ENCODE measurements at places on chromosomes 11 and 22. TPM values are rescaled to one million over a fixed set of nuclear protein-coding genes. Genes with fewer than 3 reads are reported as not detected.
A peak's percentile ranks its signal among the peaks of the same experiment; 100 is the strongest.

DNA sequence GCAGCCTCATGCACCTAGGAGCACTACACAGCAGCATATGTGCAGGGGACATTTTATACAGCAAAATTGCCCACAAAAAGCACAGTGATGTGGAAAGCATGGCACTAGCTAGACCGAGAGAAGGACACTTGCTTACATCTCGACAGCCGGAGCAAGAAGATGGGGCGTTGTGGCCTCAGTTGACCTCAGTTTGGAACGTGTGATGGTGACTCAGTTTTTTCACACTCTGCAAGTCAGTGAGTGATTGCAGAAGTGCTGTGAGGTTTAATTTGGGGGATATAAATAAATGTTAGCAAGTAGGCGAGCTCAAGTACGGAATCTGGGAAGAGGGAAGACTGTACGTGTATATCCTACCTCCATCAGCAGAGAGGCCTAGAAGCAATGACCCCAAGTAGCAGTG lies 23.3 kb downstream of the LRP5 start:
- no peaks in the 10 kb centered on the region for H3K27me3 ChIP-seq
- no peak overlapping the region for H3K27ac ChIP-seq
- no peak for DNase-seq

GRCh38 chr11:20931029-20931428 lies 261.6 kb downstream of the NELL1 start:
- H3K4me3 ChIP-seq = no peak overlapping the region
- H3K27ac ChIP-seq = no peak overlapping the region
- DNase-seq = no peak
- H3K27me3 ChIP-seq = no peaks in the 10 kb centered on the region
- H3K4me1 ChIP-seq = no peaks in the 10 kb centered on the region

Gene TRIM34
- total RNA-seq = 6.6 TPM

DNA sequence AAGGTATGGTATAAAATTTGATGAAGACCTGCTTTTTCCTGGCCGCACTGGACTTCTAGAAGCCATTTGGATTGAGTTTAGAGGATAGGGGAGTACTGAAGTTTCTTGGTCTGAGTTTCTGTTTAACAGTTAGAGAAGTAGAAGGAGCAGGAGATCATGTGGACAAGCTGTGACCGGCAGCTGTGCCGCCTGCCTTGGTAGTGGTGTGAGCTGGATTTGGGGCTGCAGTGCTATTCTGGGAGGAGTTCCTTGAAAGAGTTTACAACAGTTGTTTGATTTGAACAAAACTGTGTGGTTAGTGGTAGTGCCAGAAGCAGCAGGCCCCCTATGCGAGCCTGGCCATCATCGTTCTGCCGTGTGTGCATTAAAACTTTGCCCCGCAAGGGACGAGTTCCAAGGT lies 105.2 kb downstream of the PDHX start:
- DNase-seq = no peak
- H3K4me1 ChIP-seq = no peaks in the 10 kb centered on the region
- H3K27ac ChIP-seq = no peak overlapping the region
- H3K27me3 ChIP-seq = no peaks in the 10 kb centered on the region

Gene RTN4RL2
- total RNA-seq = 0.59 TPM

DNA sequence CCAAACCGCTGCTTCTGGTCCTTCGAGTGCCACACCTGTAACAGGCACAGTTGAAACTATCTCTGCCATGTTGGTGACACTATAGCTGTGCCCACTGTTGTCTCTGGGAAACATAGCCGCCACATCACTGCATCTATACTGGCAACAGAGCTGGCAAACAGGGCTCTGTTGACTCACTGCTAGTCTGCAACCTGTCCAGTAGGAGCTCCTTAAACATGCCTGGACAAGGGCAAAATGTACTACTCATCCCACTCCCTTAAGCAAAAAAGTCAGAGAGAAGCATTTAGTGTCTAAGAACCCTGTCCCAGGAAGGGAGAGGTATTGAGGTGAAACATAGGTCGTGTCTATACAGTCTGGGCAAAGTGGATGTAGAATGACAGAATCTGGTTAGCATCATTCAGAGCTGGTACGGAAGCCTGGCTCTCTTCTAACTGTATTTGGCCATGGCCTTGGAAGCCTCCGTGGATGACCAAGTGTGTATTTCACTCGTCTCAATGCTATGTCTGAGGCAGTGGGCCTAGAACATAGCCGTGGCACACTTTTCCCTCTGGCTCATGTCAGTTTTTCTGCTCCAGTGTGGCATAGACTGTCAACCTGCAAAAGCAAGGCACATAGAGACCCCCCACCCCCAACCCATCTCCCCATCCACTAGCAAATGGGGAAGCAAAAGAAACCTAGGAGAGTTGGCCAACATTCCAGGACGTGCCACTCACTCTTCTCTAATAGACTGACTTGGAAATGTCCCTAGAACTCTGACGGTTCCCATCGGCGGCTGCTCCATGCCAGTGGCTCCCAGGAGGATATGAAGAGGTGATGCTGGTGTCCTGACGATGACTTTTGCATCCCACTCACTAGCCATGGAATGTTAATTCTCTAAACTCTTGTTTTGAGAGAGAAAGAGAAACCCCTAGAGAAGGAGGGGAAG lies 21.4 kb upstream of the PISD start:
- H3K4me1 ChIP-seq = peaks cover 5% of the 10 kb centered on the region
- H3K4me3 ChIP-seq = no peak overlapping the region
- no peak overlapping the region for H3K27ac ChIP-seq
- peaks cover 44% of the 10 kb centered on the region for H3K36me3 ChIP-seq
- no peak for DNase-seq

Gene SSH3
- total RNA-seq = 7.1 TPM

Gene TREH
- total RNA-seq = not detected

DNA sequence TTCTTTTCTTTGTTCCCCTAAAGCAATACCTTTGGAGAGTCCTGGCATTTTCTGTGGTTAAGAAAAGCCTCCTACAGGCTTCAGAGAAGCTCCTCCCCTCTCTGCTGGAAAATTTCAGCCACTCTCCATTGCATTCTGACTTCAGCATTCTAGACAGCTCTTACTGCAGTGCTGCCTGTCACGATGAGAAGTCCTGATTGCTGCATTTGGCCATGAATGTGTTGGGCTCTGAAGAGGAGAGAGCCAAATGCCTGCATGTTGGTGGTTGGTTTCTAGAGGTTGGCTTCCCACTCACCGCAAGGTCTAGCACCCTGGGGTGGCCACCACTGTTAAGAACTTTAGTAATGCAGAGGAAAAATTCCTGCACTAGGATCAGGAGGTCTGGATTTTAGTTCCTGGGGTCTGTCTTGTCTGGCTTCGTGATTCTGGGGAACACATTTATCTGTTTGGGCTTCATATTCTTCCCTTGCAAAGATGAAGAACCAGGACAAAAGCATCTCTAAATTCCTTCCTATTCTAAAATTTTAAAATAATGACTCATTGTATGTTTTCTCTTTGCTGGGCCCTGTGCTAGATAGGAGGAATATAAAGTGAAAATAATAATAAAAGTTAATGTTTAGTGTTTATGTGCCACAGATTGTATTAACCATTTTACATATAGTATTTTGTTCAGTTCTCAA lies 38.1 kb downstream of the COA4 start:
- H3K27ac ChIP-seq = no peak overlapping the region
- H3K36me3 ChIP-seq = peaks cover 17% of the 10 kb centered on the region
- peak; percentile 10 for DNase-seq
- H3K27me3 ChIP-seq = no peaks in the 10 kb centered on the region

Gene JAML
- total RNA-seq = 8.9 TPM

DNA sequence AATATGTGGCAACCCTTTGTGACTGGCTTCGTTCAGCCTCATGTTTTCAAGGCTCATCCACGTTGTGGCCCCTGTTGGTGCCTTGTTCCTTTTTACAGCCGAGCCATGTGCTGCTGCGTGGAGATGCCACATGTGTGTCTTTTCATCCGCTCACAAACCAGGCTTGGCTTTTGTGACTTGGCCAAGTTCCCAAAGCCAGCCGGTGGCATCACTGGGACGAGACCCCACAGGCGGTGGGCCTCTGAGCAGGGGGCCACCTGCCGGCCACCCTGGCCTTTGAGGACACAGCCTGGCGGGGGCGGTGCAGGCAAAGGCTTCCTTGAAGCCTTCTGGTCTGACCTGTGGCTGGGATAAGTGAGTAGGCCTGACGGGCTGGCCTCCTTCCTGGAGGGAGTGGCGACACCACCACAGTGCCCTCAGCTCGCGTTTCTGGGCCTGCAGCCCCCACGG lies 10.5 kb downstream of the GRK2 start:
- peaks cover 67% of the 10 kb centered on the region for H3K4me1 ChIP-seq
- DNase-seq = no peak
- no peak overlapping the region for H3K4me3 ChIP-seq
- peak overlapping the region; percentile 84 for H3K27ac ChIP-seq
- peaks cover 93% of the 10 kb centered on the region for H3K36me3 ChIP-seq

GRCh38 chr11:78244546-78245255 lies 56.0 kb downstream of the USP35 start:
- H3K4me1 ChIP-seq = no peaks in the 10 kb centered on the region
- no peak overlapping the region for H3K4me3 ChIP-seq
- DNase-seq = no peak
- H3K27ac ChIP-seq = no peak overlapping the region
- no peaks in the 10 kb centered on the region for H3K27me3 ChIP-seq

GRCh38 chr11:122253589-122254231 lies 137.7 kb upstream of the BLID start:
- H3K36me3 ChIP-seq = no peaks in the 10 kb centered on the region
- H3K27me3 ChIP-seq = no peaks in the 10 kb centered on the region
- H3K27ac ChIP-seq = peak overlapping the region; percentile 20
- no peaks in the 10 kb centered on the region for H3K4me1 ChIP-seq

DNA sequence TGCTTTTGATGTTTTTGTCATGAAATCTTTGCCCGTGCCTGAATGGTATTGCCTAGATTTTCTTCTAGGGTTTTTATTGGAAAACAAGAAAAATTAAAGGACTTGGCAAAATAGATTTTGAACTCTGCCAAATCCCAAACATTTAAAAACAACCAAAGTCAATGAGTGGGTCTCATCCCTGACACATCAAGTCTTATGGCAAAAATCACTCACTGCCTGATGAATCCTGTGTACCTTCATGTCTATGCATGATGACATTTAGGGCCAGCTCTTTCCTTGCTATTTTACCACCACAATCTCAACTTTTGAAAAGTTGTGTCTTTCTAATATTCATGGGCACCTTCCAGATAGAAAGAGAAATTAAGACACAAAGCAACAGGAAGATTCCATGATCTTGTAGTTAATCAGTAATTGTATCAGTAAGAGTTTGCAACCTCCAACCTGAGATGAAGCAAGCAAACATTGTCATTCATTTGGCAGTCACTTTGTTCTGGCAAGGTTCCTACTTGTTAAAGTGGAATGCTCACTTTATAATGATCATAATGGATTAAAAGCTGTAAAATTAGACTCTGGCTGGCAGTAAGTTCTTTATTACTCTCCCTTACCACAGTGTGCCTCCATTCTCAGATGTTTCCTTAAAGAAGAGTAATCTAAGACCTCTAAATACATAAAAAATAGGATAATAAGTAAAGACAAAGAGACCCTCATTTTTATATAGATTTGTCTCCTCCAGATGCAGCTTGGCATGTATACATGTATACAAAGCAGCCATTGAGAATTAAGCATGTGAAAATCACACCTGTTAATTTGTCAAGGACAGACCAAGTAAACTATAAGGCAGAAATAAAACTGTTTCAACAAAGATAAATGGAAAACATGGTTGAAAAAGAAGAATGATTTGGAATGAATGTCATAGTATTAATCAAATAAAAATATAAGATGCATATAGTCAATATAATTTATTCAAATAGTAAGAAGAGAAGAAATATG lies 51.6 kb downstream of the ETS1 start:
- no peak overlapping the region for H3K27ac ChIP-seq
- H3K27me3 ChIP-seq = peaks cover 64% of the 10 kb centered on the region
- no peak for DNase-seq
- H3K4me3 ChIP-seq = no peak overlapping the region
- H3K36me3 ChIP-seq = no peaks in the 10 kb centered on the region

Gene OR5A1
- not detected for total RNA-seq

GRCh38 chr11:66115638-66116301 lies 45.7 kb downstream of the PACS1 start:
- no peak for DNase-seq
- no peak overlapping the region for H3K27ac ChIP-seq
- no peak overlapping the region for H3K4me3 ChIP-seq
- H3K4me1 ChIP-seq = peaks cover 9% of the 10 kb centered on the region
- no peaks in the 10 kb centered on the region for H3K36me3 ChIP-seq

Gene GUCY1A2
- total RNA-seq = 79.5 TPM

Gene PAMR1
- 35.2 TPM for total RNA-seq

DNA sequence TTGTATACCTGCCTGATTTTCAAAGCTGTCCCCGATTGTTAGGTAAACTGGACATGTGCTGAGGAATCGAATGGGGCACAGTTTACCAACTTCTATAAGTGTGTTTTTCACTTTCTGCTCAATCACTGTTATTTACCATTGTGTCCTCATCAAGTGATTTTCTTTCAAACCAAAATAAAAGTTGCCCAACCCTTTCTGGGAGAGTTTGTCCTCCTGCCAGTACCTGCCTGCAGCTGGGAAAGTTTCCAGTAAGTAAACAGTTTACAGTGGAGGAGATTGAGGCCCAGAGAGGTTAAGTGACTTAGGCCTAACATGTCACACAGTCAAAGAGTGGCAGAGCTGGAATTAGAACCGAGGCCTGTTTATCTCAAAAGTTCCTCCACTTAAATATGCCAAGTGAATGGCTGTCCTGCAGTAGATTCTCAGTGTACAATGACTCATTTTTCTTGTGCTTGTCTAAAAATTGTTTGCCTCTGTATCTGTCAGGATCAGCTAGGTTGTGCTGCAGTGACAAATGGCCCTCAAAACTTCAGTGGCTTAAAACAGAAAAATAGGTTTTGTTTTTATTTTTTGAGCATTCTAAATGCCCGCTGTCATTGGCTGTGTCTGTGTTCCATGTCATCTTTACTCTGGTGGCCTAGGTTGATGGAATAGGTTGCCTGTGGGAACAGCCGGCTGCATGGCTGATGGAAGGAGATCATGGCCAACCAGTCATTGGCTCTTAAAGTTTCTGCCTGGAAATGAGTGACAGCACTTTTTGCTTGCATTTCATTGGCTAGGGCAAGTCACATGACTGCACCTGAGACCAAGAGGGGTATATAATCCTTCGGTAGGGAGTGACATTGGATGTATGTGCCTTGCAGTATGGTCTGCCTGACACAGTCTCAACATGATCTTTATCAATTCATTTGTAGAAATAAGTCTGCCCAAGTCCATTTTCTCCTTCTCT lies 61.8 kb upstream of the CRYBB3 start:
- DNase-seq = no peak
- H3K36me3 ChIP-seq = no peaks in the 10 kb centered on the region

DNA sequence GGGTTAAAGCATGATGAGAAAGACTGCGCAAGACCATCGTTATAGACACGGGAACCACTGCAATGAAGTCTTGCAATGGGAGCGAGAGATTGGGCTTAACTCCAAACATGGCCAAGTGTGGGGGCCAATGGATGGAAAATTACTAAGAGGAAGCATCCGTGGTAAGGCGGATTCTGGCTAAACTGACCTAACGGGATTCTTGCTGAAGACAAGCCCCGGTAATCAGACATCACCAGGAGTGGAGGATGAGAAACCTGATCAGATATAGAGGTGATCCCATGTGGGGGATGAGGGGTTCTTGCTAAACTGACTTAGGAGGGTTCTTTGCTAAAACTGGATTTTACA lies 5.8 kb upstream of the SYNGR1 start:
- H3K4me3 ChIP-seq = no peak overlapping the region
- no peaks in the 10 kb centered on the region for H3K27me3 ChIP-seq
- H3K36me3 ChIP-seq = no peaks in the 10 kb centered on the region
- no peak overlapping the region for H3K27ac ChIP-seq
- DNase-seq = no peak
- H3K4me1 ChIP-seq = peaks cover 3% of the 10 kb centered on the region

Gene C11orf97
- total RNA-seq = 0.69 TPM

GRCh38 chr11:92387859-92388258 lies 163.2 kb downstream of the FAT3 start:
- no peaks in the 10 kb centered on the region for H3K36me3 ChIP-seq
- no peak overlapping the region for H3K4me3 ChIP-seq
- no peak overlapping the region for H3K27ac ChIP-seq
- no peaks in the 10 kb centered on the region for H3K27me3 ChIP-seq
- DNase-seq = no peak

Measured in spinal cord (tissue), 10 donors.